ENCODE measurements at places on chromosomes 6 and 20.

- no peak for DNase-seq
Observed at GRCh38 chr6:25327432-25327831, 48.3 kb downstream of the CARMIL1 start.

DNA sequence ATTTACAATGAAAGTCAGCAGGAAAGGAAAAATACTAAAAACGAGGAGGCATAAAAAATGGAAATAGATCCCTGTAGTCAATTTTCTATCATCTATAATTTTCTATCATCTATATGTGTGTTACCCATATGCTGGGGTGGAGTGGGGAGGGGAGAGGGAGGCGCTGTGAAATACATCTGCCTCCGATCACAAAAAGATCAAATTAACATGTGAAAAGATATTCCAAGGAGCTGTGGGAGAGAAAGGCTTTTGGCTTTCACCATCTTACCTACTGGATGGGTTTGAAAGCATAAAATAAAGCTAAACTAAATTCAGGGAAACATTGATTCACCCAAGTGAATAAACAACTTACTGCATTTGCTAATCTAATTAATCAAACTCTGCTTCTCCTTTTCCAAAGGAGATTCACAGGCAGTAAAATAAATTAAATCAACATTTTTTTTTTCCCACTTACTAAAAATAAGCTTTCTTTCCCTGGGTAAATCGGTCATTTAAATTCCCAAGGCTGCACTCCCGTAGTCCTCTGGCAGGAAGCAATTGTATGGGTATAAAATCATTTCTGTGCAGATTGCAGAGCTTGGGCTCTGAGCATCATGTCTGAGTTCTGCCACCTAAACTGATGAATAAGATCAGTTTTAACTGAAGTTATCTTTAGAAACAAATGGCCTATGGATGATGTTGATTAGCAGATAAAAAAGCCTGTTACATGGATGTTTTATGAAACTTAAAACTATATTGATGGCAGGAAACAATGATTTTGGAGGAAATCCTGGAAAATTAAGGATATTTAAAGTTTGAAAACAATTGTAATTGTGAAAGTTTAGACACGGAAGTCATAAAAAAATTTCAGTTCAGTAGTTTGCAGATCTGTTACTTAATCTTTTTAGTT lies 147.9 kb downstream of the SOX4 start:
- DNase-seq = no peak

GRCh38 chr6:87276624-87277023 lies 45.8 kb upstream of the SMIM8 start:
- DNase-seq = no peak

DNA sequence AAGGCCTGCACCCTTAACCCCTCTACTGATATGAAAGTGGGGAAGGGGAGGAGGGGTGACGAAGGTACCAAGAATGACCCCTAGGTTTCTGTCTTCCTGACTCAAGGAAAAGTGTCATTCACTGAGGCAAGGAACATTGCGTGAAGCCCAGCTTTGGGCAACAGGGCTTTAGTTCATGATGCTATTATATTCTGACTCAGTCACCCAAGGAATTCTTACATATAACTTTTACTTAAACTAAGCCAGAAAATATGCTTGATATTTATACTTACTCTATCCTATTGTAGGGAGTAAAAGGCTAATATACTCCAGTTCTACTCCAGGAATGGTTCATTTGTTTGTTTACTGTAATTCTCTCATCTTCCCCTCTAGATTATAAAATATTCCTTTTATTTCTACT lies 60.5 kb downstream of the DOP1A start:
- no peak for DNase-seq

- no peak for DNase-seq
Observed at GRCh38 chr20:49641683-49642656, 71.7 kb downstream of the B4GALT5 start.

- DNase-seq = no peak
Observed at GRCh38 chr6:23566418-23566817, 559.6 kb upstream of the NRSN1 start.

- no peak for DNase-seq
Observed at GRCh38 chr20:39021748-39022147, 59.6 kb downstream of the DHX35 start.

DNA sequence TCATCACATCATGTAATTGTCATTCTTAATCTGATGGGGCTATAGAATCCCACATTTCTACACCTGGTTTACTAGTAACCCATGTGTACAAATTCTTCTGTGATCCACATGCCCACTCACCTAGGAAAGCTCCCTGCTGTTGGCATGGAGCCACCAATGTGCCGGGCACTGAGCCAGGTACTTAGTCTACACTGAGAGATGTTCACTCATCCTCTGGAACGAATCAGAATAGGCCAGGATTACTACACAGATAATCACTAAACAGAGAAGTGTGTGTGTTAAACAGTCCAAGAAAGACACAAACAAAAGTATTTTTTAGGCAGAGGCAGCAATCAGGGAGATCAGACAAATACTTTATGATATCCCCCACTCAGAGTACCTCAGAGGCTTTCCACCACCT lies 193.2 kb upstream of the VGLL2 start:
- no peak for DNase-seq

All from memory B cell (primary cell).